ENCODE measurements at places on chromosomes 4 and X.

- no peak for DNase-seq
Observed at GRCh38 chr4:164606478-164606877, 147.5 kb upstream of the SMIM31 start.

DNA sequence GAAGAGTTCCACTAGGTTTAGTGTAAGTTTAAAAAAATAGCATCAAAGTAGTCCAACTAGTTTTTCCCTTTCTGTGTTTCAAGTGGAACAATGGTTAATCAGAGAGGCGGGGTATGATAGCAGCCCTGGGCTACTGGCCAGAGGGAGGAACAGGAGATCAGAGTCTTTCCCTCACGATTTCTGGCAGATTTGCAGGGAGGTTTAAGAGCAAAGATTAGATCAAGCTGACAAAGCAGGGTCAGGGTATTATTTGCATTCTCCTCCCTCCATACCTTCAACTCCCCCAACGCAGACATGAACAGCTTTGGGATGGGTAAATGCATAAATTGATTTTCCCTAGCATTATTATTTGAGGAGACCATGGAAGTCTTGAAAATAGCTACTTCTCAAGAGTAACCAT lies 277.6 kb upstream of the DIAPH2 start:
- DNase-seq = no peak

DNA sequence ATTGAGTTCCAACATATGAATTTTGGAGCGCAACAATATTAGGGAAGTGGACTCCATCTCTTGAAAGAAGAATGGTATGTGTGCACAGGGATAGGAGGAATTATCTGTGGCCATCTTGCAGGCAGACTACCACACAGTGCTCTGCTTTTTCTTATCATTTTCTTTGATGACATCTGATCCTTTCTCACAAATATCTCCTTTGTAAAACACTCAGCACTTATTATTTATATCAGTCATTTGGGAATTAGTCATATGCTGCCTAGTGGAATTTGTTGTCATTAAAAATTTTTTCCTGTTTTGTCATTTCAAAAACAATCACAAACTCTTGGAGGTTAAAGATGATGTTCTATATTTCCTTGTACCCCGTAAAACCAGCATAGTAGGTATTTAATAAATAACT lies 444.3 kb upstream of the ATOH1 start:
- DNase-seq = no peak

DNA sequence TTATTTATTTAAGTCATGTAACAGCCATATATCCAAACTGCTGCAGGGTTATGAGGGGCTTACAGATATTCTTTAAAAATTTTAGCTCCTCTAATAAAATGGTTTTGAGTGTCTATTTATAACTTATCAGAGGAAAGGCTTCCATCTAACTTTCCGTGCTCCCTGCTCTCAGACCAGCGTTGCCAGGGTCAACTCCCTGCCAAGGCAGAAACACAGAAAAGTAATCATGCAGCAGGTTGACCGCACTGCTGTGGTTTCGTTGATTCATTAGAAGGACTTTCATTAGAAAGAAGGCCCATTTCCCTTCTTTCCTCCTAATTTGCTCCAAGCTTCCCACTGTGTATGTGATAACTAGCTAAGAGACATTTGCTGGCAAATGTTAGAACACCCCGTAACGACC lies 33.9 kb downstream of the BCLAF3 start:
- DNase-seq = no peak

GRCh38 chr4:129109965-129110824 lies 14.2 kb downstream of the C4orf33 start:
- DNase-seq = no peak

- no peak for DNase-seq
Observed at GRCh38 chr4:25863347-25863784, 578 bp upstream of the SEL1L3 start.

DNA sequence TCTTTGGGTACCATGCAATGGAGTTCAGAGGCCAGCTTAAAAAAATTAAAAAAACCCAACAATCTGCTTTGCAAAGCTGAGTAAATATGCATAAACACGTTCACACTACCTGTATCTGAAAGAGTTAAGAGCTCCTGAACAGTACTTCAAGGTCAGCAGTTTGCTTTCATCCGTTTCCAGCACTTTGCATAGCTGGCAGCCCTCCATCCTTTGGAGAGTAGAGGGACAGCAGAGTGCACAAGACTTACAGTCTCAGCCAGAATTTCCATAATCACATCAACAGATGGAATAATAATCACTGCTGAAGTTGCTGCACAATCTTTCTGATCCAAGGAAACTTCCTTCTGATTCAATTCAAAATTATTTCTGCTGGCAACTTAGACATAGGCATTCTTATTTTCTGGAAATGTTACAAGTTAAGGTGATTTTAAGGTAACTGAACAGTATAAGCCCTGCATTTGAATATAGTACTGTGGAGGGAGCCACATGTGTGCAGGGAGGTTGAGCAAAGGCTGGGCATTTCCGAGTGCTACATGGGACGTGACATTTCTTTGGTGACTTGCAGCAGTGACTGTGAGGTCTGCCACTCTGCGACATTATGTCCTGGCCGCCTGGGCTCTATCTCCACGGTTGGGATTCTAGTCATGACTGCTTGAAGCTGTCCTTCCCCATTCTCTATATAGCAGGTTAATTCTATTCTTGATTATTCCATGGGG lies 73.5 kb upstream of the EMCN start:
- DNase-seq = no peak

DNA sequence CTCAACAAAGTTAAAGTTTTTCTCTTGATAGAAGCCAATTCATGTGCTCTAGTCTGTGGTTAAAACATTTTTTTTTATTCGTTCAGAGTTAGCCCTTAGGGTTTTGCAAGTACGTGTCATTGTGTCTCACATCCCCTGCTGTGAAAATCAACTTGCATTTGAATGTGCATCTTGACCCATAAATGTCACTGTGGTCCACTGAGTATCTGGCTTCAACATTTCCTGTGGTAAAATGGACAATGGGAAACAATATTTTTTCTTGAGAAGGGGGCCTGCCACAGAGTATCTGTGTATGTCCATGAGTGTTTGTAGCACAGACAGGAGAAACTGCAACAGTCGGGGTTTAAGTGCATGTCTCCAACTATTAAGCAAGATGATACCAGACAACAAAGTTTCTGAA lies 554.8 kb upstream of the TENM3 start:
- no peak for DNase-seq

- DNase-seq = no peak
Observed at GRCh38 chr4:75031775-75032174, 98.9 kb downstream of the PARM1 start.

DNA sequence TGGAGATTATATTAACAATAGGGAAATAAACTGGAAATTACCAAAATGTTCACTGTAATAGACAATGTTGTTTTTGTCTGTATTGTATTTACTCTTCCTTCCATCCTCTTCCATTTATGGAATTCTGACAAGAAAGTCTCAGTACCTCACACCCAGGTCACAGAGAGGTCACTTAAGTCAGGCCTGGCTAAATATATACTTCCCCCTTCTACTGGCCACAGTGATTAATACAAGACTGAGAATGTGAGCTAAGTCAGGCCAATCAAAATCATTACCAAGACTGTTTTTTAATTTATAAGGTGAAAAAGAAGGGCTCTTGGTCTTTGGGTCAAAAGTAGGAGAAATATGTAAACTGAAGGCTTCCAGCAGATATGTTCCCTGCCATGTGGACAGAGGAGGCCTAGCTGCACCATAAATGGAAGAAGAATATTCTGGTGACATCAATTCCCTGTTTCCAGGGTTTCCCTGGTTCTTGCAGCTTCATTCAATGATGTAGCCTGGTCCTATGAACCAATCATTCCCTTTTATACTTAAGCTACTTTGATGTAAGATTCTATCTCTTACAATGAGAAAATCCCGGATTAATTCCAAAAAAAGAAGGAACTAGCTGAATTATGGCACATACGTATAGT lies 64.3 kb downstream of the LRBA start:
- no peak for DNase-seq

- DNase-seq = no peak
Observed at GRCh38 chr4:15370296-15370695, 57.5 kb upstream of the C1QTNF7 start.

DNA sequence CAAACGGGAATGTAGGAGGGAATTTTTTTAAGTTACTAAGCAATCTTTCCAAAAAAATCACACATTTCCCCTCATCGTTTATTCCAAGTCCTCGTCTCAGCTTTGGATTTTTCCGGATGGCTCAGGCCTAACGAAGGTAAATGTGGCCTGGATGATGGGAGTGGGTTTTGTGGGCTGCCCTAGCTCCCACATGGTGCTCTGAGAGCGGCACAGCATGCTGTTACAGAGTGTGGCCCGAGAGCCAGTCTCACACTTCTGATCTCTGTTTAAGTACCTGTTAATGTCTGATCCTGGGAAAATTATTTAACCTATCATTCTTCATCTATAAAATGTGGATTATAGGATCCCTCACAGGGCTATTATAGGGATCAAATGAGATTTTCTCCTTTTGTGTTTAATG lies 38.2 kb upstream of the ADAM29 start:
- DNase-seq = no peak

GRCh38 chr4:40214038-40214437 lies 17.2 kb downstream of the RHOH start:
- DNase-seq = no peak

DNA sequence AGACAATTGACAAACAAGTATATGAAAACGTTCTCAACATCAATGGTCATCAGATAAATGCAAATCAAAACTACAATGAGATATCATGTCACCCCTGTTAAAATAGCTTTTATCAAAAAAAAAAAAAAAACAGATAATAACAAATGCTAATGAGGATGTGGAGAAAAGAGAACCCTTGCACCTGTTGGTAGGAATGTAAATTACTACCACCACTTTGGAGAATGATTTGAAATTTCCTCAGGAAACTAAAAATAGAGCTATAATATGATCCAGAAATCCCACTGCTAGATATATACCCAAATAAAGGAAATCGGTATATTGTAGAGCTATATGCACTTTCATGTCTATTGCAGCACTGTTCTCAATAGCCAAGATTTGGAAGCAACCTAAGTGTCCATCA lies 470.6 kb upstream of the FSTL5 start:
- DNase-seq = no peak

GRCh38 chr4:76767983-76768382 lies 130.0 kb downstream of the SOWAHB start:
- no peak for DNase-seq

GRCh38 chr4:118839221-118839927 lies 3.4 kb upstream of the SEC24D start:
- DNase-seq = no peak

DNA sequence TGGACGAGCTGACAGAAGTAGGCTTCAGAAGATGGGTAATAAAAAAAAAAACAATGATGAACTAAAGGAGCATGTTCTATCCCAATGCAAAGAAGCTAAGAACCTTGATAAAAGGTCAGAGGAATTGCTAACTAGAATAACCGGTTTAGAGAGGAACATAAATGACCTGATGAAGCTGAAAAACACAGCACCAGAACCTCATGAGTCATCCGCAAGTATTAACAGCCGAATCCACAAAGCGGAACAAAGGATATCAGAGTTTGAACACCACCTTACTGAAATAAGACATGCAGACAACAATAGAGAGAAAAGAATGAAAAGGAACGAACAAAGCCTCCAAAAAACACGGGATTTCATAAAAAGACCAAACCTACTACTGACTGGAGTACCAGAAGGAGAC lies 10.5 kb downstream of the NELFA start:
- no peak for DNase-seq

DNA sequence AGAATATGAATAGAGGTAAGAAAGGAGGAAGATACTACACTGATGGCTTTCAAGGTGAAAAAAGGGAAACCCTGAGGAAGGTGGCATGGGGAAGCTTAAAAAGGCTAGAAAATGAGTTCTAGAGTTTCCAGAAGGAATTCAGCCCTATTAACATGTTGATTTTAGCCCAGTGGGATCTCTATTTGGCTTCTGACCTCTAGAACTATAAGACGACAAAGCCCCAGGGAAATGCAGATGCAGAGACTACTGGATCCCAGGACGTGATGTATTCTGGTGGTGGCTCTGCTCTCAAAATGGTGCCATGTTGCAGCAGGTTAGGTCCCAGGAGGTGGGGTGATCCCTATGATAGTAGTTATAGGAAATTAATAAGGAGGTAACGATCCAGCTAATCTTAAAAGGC lies 120.4 kb downstream of the TMA16 start:
- no peak for DNase-seq

DNA sequence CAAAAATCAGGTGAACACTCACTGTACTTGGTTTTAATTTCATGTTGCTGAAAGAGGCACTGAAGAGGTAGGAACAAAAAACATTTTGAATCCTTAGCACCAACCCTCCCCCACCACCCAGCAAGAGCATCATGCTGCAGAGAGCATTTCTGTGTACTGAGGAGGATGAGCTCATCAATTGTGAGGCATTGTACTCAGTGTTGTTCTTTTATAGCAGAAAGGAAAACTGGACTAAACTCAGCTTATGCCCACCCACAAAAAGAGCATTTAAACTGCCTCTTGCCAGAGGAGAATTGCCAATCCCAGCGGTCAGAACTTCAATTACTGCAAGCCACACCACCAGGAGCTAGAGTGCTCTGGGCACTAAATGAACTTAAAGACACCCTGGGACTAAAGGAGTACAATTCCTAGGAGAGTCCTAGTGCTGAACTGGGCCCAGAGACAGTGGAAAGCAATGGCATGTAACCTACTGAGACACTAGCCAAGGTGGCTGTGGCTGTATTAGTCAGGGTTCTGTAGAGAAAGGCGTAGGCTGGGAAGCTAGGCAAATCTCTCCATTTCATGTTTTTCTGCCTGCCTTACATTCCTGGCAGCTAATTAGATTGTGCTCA lies 280.7 kb upstream of the KLHL4 start:
- DNase-seq = no peak

DNA sequence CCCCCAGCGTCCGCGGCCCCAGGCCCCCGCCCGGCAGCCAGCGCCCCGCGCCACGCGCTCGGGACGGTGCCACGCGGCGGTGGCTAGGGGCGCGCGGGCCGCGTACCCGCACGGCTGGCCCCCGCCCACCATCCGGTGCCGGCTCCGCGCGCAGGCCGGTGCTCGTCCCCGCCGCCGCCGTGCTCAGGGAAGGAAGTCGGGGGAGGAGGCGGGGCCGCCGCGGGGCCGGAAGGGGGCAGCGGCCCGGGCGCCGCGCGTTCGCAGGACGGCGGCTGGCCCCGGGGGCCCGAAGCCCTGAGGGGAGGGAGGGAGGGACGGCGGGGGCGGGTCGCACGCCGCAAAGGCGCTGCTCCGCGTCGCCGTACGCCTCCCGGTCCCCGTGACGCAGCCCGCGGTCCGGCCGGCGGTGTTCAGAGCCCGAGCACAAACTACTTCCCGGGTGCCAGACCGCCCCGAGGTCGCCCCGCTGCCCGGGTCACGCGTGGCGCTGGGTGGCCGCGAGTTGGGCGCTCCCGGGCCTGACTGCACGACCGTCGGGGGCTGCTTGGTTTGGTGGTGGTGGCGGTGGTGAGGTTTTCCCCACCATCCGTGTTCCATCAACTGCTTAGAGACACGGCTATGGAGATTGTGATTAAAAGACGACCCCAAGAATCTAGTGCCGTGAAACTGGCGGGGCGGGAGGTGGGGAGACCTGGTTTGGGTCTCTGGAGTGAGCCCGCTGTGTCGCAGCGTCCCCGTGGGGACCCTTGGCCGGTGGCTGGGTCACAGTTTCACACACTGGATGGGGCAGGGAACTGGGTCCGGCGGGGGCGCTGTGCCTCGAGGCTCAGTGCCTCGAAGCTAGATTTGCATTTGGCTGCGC lies at the start of gene DCTD:
TSS of gene DCTD (minus strand) at position 205 of the 862 bp plus-strand sequence. CDS start 1,818 bp downstream, outside the sequence.
- DNase-seq = peak; percentile 48

GRCh38 chr4:67587156-67587555 lies 28.6 kb downstream of the STAP1 start:
- no peak for DNase-seq

Data from stimulated activated CD8-positive, alpha-beta memory T cell treated with anti-CD3 and anti-CD28 coated beads, Interleukin-2, amount 100 ng/mL, for 1 hour (primary cell).